ENCODE measurements at places on chromosomes 6 and 20.

GRCh38 chr6:144314003-144314485 is 28.9 kb downstream of the UTRN start:
- no peak for DNase-seq

GRCh38 chr20:46172455-46172854 is 54.3 kb downstream of the CD40 start:
- DNase-seq = no peak

DNA sequence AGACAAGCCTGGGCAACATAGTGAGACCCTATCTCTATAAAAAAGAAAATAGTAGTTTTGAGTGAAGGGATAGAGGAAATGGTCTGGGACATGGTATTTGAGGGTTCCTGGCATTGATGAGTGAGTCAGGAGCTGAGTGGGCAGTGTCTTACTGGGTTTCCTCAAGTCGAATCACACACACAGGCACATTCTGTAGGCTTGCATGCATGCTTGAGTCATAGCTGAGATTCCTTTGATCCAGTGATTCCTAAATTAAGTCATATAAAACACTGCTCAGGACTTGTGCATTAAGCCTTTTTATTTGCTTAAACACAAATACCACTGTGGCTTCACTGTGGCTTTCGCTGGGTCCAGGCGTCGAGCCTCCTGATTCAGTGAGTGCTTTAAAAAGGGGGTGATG is 71.8 kb upstream of the TMEM181 start:
- no peak for DNase-seq

- no peak for DNase-seq
These were observed 192.0 kb upstream of the IMPG1 start for GRCh38 chr6:76264468-76264867.

- no peak for DNase-seq
These were observed 146.8 kb downstream of the RPS12 start for GRCh38 chr6:132961122-132961521.

DNA sequence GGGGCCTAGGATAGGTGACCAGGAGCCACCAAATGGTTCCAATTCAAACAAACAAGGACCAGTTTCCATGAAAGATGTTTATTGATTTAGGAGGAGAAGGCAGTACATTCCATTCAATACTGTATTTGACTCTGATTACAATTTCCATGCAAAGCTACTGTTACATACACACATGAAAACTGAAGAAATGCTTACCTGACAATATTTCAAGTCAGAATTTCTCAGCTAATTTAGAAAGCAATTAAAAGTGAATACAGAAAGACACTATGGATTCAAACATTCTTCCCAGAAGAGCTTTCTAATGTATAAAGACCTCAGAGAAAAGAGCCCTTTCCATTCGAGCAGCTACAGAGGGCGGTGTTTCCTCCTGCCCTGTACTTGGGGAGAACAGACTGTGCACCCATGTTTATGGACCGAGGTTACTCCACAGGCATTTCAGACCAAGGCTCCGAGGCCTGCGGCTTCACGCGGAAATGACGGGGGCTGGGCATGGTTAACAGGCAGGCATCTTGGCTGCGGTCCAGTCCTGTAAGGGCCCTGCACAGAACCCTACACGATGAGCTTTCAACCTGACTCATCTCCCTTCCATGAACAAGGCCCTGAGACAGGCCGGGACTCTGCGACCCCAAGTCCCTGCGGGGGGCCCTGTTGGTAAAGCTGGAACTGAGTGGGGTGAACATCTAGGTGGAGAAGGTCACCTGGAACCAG is 25.7 kb upstream of the TCFL5 start:
- no peak for DNase-seq

- no peak for DNase-seq
These were observed 65.7 kb downstream of the PSMG4 start for GRCh38 chr6:3324262-3324942.

DNA sequence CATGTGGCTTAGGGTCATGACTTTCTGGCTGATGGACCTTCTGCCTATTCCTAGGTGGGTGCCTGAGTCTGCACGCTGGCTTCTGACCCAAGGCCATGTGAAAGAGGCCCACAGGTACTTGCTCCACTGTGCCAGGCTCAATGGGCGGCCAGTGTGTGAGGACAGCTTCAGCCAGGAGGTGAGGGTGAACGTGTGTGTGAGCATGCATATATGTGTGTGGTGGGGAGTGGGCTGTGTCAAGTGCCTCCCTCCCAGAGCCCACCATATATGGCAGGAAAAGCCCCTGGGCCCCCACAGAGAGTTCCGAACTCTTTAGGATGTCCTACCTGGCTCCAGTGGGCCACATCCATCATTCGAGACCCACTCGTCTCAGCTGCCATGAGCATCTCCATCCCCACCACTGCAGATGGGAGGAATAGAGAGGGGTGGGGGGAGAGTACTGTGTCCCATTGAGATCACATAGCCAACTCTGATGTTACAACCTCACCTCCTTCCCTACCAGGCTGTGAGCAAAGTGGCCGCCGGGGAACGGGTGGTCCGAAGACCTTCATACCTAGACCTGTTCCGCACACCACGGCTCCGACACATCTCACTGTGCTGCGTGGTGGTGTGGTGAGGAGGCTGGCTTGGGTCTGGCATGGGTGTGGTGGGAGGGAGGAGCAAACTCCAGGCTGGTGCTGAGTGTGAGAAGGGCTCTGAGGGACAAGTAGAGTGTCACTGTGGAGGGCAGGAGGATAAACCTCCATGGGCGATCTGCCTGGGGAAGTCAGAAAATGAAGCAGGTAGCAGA is 3.2 kb downstream of the SLC22A7 start:
- DNase-seq = no peak

DNA sequence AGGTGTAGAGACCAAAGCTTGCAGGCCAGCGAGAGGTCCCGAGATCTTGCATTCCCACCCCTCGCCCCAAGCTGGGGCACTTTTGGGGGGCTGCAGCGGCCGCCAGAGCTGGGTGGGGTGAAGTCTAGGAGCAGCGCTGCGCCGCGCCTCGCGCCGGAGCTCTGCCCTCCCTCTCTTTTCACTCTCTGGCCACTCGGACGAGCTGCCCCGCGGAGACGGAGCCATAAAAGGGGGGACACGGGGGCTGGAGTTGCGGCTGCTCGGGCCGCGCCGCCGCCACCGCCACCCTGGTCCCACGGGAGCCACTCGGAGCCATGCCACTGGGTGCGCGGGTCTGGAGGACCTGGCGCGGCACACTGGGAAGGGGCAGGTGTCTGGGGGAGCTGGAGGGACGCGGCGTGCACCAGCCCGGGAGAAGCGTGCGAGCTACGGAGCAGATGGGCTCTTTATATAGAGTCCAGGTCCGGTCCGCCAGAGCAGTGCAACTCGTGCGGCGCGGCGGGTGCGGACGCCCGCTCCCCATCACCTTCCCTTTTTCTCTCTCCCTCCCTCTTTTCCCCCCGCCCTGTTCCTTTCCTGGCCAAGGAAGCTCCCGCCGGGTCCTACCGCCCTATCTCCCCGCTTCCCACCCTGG is 687 bp upstream of the HTR1B start:
- DNase-seq = no peak

DNA sequence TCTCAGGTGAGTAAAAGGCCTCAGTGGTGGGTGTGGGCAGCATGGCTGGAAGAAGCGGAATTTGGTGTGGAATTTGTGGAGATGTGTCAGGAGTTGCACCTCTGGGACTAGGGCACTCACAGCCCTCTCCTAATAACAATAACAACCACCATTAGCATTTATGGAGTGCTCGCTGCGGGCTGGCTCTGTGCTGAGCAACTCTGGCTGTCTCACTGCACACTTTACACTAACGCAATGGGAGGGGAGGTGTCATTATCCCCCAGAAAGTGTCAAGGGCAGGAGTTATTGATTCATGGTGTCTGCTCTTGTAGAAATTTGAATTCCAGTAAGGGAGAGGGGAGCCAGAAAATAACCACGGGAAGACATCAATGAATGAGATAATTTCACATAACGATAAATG is 22.7 kb upstream of the SCRT2 start:
- no peak for DNase-seq

GRCh38 chr6:131807644-131808459 is at the start of gene ENPP1:
Gene ENPP1 (plus strand): TSS chr6:131808020. CDS start chr6:131808036, 16 bp downstream.
- DNase-seq = peak; percentile 11

DNA sequence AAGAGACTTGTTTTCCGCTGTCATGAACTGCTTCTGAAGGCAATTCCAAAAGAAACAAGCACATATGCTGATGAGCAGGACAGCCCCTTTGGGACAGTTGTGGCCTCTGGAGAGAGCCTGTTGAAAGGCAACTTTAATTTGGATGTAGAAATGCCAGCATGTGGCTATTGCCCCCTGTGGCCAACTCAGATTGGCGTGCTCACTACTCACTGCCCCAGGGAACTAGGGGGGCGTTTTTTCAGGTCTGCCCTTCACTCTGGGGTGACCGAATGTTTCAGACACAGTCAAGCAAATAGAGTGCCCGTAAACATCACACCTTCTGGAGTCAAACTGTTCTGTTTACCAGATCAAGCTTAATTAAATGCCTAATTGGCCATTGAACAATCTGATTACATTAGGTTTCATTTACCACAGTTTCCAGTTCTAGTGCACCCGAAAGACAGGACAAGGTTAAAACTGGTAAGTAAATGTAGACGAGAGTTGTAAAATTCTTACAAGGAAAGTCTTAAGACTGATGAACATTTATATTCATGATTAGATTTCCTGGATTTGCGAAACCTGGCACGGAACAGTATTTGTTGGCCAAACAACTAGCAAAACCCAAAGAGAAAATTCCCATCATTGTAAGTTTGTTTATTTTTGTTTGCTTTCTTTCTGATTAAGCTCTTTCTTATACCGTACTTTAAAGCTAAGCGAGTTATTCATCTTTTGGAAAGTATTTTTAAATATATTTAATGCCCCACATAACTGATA is 75.9 kb upstream of the SYNJ2 start:
- no peak for DNase-seq

- no peak for DNase-seq
These were observed 20.7 kb downstream of the PRPF6 start for GRCh38 chr20:64001607-64002011.

- DNase-seq = no peak
These were observed 13.2 kb upstream of the EXOC2 start for GRCh38 chr6:706146-706545.

- DNase-seq = no peak
These were observed 14.3 kb upstream of the ELOVL2 start for GRCh38 chr6:11058406-11058805.

DNA sequence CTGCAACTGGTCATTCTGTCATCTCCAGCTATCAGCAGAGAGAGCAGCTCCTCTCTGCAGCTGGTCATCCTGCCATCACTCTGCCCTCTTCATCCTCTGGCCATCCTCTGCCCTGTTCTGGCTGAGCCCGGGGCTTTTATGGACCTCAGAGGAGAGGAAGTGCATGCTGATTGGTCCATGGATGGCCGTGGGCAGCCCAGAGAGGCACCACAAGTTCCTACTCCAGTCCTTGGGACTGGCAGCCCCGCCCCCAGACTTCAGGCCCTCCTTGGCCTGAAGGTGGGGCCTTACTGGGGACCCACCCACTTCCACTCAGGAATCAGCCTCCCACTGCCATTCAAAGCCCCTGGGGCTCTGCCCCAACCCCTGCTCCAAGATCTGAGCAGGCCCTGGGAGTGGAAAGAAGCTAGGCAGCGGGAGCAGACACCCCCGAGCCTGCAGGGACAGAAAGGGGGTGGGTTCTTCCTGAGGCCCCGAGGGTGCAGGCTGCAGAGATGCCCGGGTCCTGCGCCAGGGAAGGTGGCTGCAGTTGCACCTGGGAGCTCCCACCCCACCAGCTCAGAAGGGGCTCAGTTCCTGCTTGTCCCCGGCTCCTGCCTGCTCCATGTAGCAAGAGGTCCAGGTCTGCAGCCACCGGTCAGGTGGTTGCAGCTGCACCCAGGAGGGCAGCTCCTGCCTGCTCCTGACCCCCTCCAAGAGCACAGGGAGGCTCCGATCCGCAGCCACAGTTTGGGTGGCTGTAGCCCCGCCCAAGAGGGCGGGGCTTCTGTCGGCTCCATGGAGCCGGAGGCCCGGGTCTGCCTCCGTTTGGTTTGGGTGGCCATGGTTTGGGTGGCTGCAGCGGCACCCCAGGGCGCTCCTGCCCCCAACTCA is 34.1 kb upstream of the HMGA1 start:
- no peak for DNase-seq

GRCh38 chr6:163325390-163325784 is 89.1 kb upstream of the QKI start:
- DNase-seq = no peak

DNA sequence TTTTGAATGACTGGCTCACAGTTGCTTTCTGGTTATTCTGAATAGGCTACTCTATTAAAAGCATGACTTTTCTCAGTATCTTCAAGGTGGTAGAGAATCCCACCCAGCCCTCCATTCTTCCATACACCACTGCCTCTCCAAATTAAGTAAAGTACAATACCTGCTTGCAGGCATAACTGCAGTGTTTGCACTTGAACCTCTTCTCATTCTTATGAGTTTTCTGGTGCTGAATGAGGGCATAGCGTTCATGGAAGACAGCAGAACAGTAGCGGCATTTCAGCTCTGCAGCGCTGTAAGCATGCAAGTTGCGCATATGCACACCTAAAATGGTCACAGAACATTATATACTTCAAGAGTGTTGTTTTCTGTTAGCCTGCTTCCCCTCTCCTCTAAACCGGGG is 12.5 kb downstream of the CTCFL start:
- no peak for DNase-seq

DNA sequence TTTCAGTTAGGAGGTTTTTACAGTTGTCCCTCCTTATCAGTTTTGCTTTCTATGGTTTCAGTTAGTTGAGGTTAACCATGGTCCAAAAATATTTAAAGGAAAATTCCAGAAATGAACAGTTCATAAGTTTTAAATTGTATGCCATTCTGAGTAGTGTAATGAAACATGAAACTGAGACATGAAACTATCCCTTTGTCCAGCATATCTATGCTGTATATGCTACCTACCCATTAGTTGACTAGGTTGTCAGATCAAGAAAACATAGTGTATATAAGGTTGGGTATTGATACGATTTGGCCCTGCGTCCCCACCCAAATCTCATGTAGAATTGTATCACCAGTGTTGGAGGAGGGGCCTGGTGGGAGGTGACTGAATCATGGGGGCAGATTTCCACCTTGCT is 39.1 kb downstream of the VGLL2 start:
- no peak for DNase-seq

DNA sequence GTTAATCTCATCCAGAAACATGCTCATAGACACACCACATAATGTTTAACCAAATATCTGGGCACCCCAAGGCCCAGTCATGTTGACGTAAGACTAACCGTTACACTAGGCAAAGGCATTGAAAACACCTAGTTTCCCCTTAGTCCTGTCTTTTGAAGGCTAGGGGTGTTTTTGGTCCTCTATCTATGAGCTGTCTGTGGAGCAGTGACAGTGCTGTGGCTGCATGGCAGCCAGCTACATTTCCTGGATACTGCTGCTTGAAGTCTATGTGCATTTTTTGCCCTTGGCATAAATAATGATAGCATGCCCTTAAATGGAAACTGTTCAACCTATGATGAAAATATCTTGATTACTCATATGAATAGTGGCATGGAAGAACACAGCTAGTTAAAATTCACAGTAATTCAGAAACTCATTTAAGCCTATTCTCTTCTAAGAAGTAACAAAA is 18.6 kb downstream of the FARS2 start:
- DNase-seq = no peak

Measured in stimulated activated CD4-positive, alpha-beta T cell treated with anti-CD3 and anti-CD28 coated beads, Interleukin-1b, Interleukin-23, amount 100 ng/mL, for 1 hour (primary cell).